ENCODE measurements at places on chromosomes 7 and 10. TPM values are rescaled to one million over a fixed set of nuclear protein-coding genes. Genes with fewer than 3 reads are reported as not detected.

Gene NAT16
- polyA plus RNA-seq, result not detected

Gene DEPP1
- polyA plus RNA-seq, result 51.6 TPM

Gene SNCG
- polyA plus RNA-seq, result 69.4 TPM

Gene AKR1C2
- 3.8 TPM for polyA plus RNA-seq

Gene SNX8
- polyA plus RNA-seq, result 25.9 TPM

Gene CDC14C
- not detected for polyA plus RNA-seq

Gene TFEC
- polyA plus RNA-seq, result 5.8 TPM

Gene SAP25
- polyA plus RNA-seq, result 183 TPM

Gene LRRD1
- polyA plus RNA-seq, result 0.05 TPM

Gene NUTM2B
- polyA plus RNA-seq, result 0.09 TPM

Gene ELFN1
- polyA plus RNA-seq, result 0.91 TPM

Gene NEUROG3
- polyA plus RNA-seq, result 0.14 TPM

Gene MKI67
- polyA plus RNA-seq, result 3.9 TPM

Gene VWA2
- 0.46 TPM for polyA plus RNA-seq
